ENCODE measurements at places on chromosomes 11 and 22.

DNA sequence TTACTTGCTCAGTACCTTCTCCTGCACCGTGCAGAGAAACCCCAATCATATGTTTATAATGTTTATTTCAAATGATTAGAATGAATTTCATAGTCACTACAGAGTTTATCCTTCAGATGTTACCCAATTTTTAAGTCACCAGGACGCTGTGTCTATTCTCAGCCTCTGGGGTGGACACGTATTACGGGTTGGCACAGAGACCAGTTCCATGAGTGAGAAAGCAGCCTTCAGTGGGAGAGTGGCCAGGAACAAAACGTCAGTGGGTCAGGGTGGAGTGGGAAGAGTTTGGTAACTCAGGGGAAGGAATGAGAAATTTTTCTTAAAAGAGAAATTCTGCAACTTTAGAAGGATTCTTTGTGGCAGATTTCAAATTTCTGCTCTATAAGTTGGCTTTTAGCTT lies 77.1 kb upstream of the MTMR2 start:
- no peak for DNase-seq

GRCh38 chr11:32434356-32435151 lies 785 bp downstream of the WT1 start:
- DNase-seq, result no peak

DNA sequence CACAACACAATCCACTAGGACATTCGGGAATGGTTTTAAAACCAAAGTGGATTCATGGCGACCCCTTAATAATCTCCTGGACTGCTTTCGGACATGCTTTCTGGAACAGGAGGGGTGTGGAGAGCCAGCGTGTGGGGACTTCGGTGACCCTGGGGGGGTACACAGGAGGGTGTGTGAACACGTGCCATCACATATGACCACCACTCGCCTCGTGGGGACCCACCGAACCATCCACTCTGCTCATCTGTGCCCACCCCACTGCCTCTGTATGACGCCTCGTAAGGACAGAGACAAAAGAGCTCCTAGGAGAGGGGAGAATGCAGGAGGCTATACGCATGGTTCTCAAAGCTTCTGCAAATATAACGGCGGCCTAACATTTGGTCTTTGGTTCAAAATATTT lies 8.9 kb downstream of the LTO1 start:
- DNase-seq, result no peak

- DNase-seq, result no peak
Observed at GRCh38 chr22:23530766-23531282, 49.3 kb downstream of the IGLL1 start.

GRCh38 chr11:6968816-6969215 lies 42.6 kb downstream of the ZNF215 start:
- DNase-seq, result no peak

DNA sequence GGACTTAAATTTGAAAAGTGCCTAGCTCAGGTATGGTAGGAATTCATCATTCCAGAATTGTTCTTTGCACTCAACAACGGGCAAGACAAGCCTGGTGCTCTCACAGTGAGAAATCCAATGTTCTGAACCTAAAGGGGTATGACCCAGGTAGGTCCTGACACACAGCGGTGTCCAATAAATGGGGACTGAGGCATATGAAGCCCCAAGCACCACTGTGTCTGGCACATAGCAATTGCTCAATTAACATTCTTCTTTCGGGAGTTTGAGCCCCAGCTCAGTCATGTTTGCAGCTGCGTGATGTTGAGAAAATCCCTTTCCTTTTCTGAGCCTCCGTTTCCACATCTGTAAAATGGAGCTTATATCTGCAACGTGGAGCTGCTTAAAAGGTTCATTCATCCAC lies 535.8 kb downstream of the MIAT start:
- no peak for DNase-seq

DNA sequence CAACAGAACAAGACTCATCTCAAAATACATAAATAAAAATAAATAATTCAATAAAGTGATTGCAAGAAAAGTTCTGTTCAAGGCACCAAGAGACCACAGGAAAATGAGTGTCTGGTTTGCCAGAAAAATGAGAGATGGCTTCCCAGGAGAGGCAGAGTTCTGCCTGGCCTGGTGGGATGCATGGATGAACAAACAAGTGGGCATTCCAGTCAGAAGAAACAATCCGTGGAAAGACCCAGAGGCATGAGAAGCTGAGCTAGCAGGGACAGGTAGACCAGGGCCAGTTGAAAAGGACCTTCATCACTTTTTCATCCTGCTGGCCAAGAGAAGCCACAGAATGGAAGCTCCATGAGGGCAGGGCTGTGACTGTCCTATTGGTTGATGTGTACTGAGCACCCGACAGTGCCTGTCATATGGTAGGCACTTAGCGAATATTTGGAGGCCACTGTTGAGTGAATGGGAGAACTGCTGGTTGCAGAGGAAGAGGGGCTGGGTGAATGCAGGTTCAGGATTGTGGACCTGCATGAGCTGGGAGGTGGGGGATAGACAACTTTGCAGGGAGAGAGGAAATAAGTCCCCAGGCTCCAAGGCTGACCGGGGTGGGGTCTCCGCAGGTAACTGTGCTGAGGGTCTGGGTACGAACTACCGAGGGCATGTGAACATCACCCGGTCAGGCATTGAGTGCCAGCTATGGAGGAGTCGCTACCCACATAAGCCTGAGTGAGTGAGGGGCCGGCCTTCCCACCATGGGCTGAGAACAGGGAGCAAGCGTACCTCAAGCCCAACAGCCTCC lies 3.7 kb downstream of the F2 start:
- no peak for DNase-seq

DNA sequence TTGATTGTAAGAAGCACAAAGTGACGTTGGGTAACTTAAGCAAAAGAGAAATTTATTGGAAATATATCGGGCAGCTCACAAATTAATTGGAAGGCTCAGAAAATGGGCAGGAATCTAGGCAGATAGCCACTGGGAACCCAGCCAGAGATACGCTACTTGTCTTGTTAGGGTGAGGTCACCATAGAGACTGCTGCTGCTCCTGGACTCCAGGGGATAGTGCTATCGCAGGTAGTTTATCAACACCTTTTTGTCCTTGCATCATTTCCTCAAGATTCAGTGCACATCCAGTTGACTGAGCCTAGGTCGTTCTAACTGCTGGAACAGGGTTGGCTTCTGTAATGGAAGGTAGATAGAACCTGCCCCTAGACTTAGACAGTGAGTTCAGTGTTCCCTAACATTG lies 19.6 kb downstream of the AMOTL1 start:
- DNase-seq, result no peak

DNA sequence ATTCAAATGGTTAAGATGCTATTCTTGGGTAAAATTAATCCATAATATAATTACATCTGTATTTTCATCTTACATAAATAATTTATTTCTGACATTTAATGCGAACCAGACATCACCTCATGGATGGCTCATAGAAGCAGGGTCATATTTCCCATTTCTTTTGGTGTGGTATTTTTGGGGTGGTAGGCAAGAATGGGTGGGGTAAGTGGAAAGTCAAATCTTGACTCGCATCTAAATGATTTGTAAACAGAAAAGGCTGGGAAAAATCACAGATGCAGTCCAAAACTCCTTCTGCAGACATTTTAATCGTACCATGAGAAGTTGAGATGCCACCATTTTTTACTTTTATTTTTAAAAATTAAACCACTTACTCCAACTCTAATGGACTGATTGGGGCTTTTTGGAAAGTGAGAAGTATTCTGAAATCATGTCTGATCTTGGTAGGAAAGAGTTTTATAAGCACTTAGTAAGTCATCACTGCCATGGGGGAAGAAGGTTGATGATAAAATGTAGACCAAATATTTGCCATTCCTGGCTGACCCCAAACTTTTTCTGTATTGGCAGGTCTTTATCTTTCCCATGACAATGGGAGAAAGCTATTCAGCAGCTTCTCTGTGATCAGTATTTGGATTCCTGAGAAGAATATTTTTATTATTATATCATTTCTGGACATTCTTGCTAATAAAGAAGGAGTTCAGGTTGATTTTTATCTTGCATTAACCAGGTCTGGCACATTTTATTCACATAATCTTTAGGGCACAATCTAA lies 47.2 kb upstream of the BLID start:
- DNase-seq, result no peak

GRCh38 chr11:102047305-102047924 lies at the start of gene CFAP300:
CFAP300 (plus strand) TSS chr11:102047437; CDS start chr11:102047471, 34 bp downstream.
- no peak for DNase-seq

- no peak for DNase-seq
Observed at GRCh38 chr11:102806296-102806695, 8.3 kb upstream of the MMP1 start.

- no peak for DNase-seq
Observed at GRCh38 chr22:39135092-39135896, 17.2 kb downstream of the CBX7 start.

DNA sequence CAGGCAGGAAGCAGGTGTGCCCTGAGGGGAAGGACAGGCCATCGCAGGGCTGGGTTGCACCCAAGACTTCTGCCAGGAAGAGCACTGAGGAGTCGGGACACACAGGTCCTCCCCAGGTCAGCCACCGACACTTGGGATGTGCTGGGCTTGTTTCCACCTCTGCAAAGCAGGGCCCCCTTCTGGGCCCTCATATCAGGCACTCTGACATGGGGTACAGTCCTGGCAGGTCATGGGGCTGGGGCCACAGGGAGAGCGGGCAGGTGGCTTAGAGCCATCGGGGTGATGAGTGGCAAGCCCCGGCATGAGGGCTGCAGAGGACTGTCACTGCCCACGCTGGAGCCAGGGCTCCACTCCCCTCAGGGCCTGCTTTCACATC lies 7.9 kb upstream of the ADORA2A start:
- DNase-seq, result no peak

- DNase-seq, result no peak
Observed at GRCh38 chr22:35023692-35024363, 42.1 kb upstream of the ISX start.

DNA sequence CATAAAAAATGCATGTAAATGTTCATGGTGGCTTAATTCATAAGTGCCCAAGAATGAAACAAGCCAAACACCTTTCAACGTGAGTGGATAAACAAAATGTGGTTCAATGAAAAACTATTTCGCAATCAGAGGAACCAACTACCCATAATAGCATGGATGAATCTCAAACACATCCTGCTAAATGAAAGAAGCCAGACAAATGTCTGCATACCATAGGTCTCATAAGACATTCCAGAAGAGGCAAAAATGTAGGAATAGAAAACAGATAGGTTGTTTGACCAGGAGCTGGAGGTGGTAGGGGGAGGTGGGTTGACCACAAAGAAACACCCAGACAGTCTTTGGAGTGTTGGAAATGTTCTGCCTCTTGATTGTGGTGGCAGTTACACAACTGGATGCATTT lies 13.2 kb upstream of the OSBPL5 start:
- DNase-seq, result no peak

- DNase-seq, result no peak
Observed at GRCh38 chr22:24758164-24758799, 16.2 kb downstream of the PIWIL3 start.

GRCh38 chr11:35302398-35302797 lies 117.0 kb downstream of the SLC1A2 start:
- no peak for DNase-seq

- DNase-seq, result no peak
Observed at GRCh38 chr11:128757886-128758612, 64.2 kb downstream of the FLI1 start.
